Fibroblast of villous mesenchyme (primary cell): ENCODE measurements at places on chromosomes 7 and 10.
A peak's percentile ranks its signal among the peaks of the same experiment; 100 is the strongest.

DNA sequence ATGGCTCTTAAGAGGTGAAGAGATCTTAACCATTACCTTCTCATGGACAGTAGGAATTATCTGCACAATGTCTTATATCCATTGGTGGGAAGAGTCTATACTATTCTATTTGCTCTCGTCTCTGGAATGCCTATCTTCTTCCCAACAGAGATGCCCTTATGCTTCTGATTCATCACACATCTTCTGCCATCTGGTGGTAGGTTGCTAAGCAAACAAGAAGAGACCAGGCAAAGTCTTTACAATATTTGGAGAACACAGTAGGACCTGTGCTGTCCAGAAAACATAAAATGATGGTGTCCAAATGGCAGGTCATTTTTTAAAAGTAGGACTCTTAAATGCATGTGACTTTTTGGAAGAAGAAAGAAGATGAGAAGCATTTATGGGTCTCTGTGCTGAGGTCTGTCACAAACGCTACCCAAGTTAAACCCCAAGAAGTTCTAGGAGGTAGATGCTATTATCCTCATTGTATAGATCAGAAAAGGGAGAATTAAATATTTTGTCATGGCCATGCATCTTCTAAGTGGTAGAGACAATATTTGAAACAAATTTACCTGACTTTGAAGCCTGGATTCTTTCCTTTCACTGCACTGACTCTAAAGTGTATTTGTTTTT, 67.8 kb upstream of the NXPH1 start:
- no peak for DNase-seq

DNA sequence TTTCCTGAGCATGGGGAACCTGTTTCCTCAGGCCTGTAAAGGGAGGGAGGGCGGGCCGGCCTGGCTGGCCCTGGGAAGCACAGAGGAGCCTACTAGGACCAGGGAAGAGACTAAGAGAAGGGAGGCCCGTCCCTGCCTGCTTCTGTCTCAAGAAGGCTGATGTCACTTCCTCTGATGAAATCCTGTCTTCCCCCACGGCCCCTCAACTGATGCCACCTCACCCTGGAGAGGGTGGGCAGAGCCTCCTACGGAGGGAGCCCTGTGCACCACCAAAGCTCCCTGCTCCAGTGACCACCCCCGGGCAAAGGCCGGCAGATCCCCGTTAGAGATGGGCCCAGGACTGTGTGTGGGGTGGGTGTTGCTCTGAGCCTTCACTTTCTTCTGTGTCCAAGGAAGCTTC, 1.0 kb upstream of the PILRA start:
- peak; percentile 60 for DNase-seq

DNA sequence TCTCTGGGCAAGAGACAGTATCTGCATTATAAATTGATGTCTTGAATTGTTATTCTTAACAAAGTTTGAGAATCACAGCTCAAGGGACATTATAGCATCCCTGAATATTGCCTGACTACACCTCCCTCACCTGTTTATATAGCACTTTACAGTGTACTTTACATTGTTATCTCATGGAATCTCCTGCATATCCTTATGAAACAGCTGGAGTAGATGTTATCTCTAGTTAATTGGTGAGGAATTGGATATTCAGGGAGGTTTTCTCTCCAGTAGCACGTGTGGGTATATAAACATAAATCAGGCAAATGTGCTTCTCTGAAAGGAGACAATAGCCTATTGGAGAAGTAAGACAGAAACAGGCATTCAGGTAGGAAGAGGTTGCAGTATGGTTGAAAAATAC, 117.2 kb downstream of the SRI start:
- DNase-seq: no peak

DNA sequence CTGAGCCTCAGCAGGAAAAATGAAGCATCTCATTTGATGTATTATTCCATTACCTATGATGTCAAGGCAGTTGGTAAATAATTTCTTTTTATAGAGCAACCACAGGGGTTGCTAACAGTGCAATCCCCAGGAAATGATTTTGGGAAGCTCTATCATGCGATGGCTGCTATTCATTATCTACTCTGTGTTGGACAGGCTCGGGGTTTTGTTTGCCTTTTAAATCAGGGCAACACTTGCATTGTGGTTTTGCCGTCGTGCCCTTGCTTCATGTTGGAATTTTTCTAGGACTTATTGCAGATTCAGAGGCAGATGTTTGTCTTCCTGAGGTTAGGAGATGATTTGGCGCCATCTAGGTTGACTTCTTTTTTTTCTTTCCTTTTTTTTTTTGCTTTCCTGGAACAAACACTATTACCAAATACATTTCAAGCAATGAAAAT, 128.4 kb downstream of the BICC1 start:
- peak; percentile 95 for DNase-seq

- peak; percentile 76 for DNase-seq
Measured at GRCh38 chr10:36759141-36759805, 366.1 kb upstream of the ANKRD30A start.

- DNase-seq: no peak
Measured at GRCh38 chr10:111762114-111762513, 421.5 kb downstream of the GPAM start.

DNA sequence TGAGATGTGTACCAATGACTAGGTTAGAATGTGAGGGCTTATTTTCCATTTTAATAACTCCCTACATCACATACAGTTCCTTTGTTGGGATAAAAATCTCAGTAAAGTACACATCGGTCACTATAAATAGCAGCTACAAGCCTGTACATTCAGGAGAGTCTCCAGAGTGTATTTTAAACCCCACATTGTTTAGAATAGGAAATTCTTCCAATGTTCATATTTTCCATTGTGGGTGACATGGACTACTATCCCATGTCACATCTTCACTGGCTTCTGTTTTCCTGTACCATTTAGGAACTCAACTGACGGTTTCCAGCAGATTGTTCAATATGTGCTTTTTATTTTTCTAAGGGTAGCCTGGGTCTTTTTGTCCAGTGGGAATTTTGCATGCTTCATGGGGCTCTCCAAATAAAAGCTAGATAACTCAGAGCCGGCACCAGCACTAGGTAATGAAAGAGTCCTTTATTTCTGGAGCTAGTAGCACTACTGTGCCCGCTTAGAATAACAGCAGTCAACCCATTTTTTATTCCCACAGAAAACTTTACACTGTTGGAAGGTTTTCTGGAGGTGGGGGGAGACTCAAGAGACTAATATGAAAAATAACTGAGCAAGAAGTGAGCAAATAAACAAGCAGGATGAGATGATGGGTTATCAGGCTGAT, 100.5 kb downstream of the CALD1 start:
- DNase-seq: no peak

DNA sequence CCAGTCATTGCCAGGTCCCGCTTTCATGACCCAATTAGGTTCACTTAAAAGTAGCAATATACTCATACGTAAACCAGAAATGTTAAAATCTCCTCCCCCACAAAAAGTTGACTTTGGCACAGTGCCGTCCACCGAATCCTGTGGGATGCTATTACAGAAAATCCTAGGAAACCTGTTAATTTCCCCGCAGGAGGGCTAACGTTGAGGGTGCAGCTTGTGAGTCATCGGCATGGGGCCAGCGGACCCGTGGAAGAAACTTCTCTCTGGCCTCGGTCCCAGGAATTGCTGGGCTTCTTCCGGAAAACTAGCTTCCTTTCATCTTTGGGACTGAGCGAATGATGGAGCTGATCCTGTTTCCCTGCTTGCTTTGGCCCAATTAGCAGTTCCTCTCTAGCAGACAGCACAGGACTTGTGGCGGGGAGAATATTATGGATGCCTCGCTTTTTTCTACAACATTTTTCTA, 13.5 kb downstream of the CRYGN start:
- peak; percentile 99 for DNase-seq

DNA sequence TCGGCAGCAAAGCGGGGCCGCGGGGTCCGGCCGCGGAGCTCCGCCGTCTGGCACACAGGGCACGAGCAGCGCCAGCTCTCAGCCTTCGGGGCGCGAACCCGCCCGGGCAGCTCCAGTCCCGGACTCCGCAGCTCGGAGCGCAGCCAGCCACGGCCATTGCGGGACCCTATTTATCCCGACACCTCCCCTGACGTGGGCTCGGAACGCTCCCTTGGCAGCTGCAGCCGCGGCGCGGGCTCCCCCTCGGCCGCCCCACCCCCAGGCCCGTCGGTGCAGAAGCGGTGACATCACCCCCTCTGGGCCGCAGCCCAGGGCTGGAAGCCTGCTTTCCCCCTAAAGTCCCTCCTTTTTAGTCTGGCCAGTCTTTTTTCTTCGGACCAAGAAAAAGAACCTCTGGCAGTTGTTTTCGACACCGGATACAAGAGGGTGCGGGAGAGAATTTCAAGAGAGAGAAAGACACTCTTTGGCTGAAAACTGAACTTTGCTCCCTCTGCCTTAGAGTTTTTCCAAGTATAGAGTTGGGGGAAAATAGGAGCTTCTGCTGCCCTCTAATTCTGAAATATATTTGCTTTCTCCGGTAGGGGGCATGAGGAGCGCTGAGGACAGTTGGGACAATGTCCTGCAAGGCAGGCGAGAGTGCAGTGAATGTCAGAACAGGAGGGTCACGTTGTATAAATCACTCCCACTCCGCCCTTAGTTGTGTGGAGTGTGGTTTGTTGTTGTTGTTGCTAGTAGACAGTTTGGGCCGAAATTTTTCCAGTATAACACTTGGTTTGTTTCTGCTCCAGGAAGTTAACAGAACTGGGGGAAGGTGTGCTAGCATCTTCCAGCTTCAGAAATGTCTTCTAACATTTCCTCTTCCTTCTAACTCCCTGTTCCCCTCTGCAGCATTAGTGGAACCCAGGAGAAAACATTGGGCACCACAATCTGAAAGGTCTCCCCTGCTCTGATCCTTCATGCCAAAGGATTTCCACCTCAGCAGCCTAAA, at the start of gene SFRP4:
TSS of gene SFRP4 (minus strand) at position 145 of the 988 bp plus-strand sequence. CDS start 280 bp downstream, outside the sequence.
- peak; percentile 46 for DNase-seq

GRCh38 chr7:34675749-34676374, 17.8 kb downstream of the NPSR1 start:
- DNase-seq: no peak

DNA sequence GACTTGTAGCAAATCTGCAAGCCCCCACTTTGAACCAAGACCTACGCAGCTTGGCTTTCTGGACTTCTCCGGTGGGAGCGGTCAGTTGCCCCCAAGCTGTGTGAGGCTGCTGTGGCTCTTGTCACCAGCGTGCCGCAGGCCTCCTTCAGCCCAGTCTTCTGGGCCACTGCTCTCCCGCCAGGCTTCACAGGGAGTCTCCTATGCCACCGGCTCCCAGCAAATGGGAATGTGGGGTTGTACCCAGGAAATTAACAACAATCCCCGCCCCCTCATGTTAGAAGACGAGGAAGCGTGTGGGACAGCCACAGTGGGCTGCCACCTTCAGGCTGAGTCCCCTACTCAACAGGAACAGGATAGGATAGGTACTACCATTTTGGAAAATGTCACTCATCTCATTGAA, 4.2 kb downstream of the WDR86 start:
- no peak for DNase-seq

DNA sequence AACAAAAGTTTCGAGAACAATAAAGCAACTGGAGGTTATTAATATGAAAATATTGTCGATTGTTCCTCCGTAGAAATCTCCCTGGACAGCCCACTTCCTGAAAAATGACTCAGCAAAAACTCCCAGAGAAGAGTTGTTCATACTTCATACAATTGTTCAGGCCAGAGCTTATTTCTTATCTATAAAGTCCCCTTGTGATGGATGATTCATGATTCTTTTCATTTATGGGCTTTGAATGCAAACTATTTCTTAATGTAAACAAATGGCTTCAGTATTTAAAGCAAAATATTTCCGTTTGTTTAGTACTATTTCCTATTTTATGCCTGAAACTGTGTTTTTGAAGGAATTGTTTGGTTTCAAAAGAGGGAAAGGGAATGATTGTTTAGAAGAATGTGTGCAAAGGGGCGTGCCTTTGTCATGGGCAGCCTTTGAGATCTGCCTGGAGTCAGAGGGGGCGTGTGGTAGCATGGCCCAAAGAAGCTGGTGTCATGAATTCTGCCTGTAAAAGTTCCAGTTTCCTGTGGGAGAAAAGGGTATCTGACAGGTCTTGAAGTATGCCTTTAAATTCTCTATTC, 26.2 kb upstream of the EXOC6 start:
- peak; percentile 89 for DNase-seq

DNA sequence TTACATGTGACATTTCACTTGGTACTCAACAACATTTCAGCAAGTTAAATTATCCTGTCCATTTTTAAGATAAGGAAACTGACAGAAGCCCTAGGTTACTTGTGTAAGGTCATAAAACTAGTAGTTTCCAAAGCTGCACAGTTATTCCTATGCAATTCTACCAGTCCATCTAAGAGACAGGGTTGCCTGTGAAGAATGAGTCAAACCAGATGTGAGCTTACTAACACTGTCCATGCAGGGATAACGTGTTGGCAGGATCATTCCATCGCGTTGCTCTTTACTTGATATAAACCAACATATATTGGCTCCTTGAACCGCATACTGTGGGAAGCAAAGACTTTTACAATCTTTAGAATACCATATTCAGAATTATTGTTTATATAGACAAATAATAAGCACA, 280.9 kb upstream of the HGF start:
- peak; percentile 96 for DNase-seq

- DNase-seq: no peak
Measured at GRCh38 chr7:55554038-55554437, 18.3 kb downstream of the VOPP1 start.

- DNase-seq: peak; percentile 60
Measured at GRCh38 chr7:55020466-55020871, 1.7 kb downstream of the EGFR start.

DNA sequence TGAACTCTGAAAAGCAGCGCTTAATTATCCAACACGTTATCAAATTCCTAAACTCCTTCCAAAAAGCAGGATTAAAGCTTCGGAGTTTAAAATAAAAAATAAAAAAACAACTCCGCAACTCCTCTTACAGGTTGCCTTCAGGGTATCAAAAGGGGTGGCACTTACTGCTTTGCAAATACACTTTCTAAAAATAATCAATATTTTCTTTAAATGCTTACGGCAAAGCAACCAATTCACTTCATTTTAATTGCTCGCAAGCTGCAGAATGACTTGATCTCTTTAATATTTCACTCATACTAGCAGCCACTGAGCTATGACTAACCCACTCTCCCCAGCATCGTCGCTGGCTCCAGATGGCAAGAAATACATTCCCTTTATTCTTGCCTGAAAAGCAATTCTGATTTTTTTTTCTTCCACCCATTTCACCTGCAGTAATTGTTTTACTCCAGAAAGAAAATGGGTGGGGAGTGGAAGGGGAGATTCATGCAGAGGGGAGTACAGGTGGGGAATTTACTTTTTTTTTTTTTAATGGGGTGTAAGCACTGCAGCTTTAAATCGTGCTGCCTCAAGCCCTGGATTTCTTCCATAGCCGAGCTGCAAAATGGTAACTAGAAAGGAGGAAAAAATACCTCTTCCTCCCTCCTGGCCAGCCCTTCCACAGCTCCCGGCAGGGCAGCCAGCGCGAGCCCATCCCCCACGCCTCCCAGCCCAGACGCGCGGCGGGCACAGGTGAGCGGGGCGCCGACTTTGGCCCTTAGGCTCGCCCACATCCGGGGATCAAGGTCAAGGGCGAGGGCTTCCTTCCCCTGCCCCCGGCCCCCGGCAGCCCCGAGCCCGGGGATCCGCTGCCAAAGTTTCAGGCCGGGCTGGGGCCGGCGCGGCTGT, 54.2 kb upstream of the FHIP2A start:
- peak; percentile 33 for DNase-seq

- DNase-seq: no peak
Measured at GRCh38 chr10:100157156-100157555, 28.7 kb downstream of the ERLIN1 start.

GRCh38 chr7:90931986-90932916, 332.0 kb upstream of the FZD1 start:
- DNase-seq: no peak

GRCh38 chr7:46139079-46139478, 218.0 kb upstream of the IGFBP3 start:
- DNase-seq: peak; percentile 50
